ENCODE measurements at places on chromosomes 5 and 9.
A peak's percentile ranks its signal among the peaks of the same experiment; 100 is the strongest.

GRCh38 chr9:80320916-80321315, 749.2 kb downstream of the TLE4 start:
- DNase-seq = peak; percentile 69

- no peak for DNase-seq
Measured at GRCh38 chr9:15299374-15299939, 7.6 kb downstream of the TTC39B start.

- no peak for DNase-seq
Measured at GRCh38 chr9:93820667-93821306, 134.4 kb downstream of the BARX1 start.

GRCh38 chr5:96226941-96227552, 206.0 kb downstream of the PCSK1 start:
- peak; percentile 93 for DNase-seq

GRCh38 chr9:72352911-72353388, 12.1 kb downstream of the ZFAND5 start:
- DNase-seq = peak; percentile 63

GRCh38 chr5:72818866-72819534, 2.5 kb downstream of the TNPO1 start:
- peak; percentile 77 for DNase-seq

GRCh38 chr9:14288433-14288832, 25.5 kb downstream of the NFIB start:
- no peak for DNase-seq

DNA sequence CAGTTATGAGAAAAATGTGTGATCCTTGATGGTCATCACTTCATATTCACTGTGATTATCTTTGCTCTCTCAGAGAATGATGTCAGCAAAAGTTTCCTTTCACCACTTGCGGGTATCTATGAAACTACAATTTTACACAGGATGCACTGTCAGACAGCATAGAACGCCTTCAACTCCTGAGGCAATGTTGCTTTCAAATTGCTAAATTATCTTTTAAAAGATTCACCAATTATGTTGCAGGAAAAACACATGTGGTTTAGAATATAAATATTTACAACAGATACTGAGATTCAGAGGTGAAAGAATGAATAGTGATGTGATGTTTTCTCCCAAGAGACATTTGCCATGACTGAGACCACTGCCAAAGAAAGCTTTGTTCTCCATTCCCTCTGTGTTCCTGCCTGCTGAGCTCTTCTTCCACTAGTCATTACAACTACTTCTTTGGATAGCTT, 879.8 kb upstream of the DMAC1 start:
- peak; percentile 27 for DNase-seq

DNA sequence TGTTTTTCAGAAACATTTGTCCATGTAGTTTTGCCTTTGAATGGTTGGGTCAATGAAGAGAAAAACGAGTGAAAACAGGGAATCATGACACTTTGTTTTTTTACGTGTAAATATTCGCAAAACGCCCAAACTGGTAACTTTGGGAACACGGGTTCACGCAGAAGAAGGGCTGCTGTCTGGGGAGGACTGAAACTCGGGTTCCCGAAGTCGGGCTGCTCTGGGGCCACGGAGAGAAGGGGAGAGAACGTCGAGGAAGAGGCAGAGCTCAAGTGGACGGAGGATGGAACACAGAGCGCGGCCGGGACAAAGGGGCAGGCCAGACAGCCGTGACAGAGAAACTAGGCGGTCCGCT, 478 bp upstream of the SETD9 start:
- no peak for DNase-seq

DNA sequence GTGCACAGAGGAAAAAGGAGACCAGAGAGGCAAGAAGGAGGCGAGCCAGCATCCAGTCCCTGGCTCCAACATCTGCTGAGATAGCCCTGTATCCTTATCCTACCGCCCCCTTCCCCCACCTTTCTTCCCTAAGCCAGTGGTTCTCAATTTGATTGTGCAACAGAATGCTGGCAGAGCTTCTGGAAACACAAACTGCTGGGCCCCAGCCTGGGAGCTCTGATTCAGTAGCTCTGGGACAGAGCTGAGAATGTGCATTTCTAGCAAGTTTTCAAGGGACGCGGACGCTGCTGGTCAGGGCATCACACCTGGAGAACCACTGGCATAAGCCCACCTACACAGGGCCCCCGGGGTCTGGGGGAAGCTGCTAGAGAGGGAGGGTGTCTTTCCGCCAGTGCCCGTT, 21.1 kb downstream of the AK8 start:
- DNase-seq = peak; percentile 76

GRCh38 chr5:54311176-54311677, 854 bp upstream of the ARL15 start:
- peak; percentile 57 for DNase-seq

- DNase-seq = peak; percentile 84
Measured at GRCh38 chr9:83199240-83199639, 136.3 kb upstream of the RASEF start.

GRCh38 chr5:143130613-143131305, 272.7 kb downstream of the NR3C1 start:
- no peak for DNase-seq

GRCh38 chr9:79700607-79701360, 129.0 kb downstream of the TLE4 start:
- no peak for DNase-seq

Measured in choroid plexus epithelial cell (primary cell).